ENCODE measurements at places on chromosomes 7 and 10.

DNA sequence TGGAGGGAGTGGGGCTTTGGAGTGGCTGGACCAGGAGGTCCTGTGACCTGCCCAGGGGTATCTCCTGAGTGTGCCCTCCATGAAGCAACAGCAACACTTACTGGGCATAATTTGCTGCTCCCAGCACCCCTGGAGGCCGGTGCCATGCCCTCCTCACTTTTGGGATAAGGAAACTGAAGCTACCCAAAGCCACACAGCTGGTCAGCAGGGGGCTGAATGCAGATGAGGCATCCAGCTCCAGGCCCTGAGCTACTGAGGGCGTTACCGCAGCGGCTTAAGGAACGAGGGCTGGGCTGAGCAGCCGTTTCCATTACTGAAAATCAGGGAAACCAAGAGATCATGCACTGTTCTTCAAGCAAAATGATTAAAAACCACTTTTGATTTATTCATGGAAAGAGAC is 408.9 kb downstream of the GLRX3 start:
- no peak for DNase-seq

- no peak for DNase-seq
Measured at GRCh38 chr10:111347386-111348013, 270.7 kb downstream of the ADRA2A start.

DNA sequence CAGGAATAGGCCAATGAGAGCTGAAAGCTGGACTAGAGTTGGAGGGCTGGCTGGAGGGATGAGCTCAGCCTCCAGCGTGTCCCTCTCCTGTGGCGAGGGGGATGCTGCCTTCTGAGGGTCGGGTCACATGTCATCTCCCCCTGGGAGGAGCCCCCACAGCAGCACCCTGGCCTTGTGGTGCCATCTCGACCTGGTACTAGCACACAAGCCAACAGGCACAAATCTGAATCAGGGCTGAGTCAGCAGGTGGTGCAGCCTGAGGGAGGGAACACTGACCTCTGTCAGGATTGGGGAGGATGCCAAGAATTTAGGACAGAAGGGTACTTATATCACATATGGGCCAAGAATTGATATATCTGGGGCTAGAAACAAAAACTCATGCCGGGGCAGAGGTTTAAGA is 280.4 kb downstream of the CELF2 start:
- peak; percentile 4 for DNase-seq

- no peak for DNase-seq
Measured at GRCh38 chr7:66933469-66933868, 12.4 kb downstream of the TMEM248 start.

GRCh38 chr10:133441780-133442179 is 12.0 kb upstream of the SCART1 start:
- DNase-seq: no peak

- no peak for DNase-seq
Measured at GRCh38 chr10:52814506-52814905, 41.9 kb upstream of the MBL2 start.

DNA sequence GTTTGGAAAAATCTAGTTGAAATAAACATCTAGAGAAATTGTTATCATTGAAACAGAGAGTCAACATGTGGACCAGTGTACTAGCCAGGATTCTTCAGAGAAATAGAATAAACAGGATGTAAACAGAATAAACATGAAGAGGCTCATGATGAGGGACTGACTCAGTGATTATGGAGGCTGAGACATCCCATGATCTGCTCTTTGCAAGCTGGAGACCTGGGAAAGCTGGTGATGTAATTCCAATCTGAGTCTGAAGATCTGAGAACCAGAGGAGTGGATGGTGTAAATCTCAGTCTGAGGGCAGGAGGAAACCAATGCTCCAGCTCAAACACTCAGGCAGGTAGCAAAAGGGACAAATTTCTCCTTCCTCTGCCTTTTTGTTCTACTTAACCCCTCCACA is 62.9 kb upstream of the FAM180A start:
- DNase-seq: no peak

GRCh38 chr10:75972491-75973276 is 541.3 kb downstream of the LRMDA start:
- DNase-seq: no peak

Data from kidney glomerular epithelial cell (primary cell).